ENCODE measurements at places on chromosomes 5 and 9. TPM values are rescaled to one million over a fixed set of nuclear protein-coding genes. Genes with fewer than 3 reads are reported as not detected.

DNA sequence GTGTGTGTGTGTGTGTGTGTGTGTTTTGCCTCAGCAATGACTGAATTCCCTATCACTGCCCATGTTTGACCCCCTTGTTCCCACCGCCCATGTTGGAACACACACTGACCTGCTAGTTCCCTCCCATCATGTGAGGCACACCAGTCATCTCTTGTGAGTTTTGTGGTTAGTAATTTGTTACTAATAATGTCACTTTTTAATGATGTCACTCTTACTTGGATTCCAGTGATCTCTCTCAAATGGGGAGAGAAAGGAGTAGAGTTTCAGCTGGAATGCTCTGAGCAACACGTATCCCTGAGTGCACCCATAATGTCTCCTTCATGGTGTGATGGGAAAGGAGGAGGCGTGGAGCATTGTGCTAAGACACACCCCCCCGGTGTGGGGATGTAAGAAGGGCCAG is 172.6 kb downstream of the SH3GL2 start:
- DNase-seq = no peak

DNA sequence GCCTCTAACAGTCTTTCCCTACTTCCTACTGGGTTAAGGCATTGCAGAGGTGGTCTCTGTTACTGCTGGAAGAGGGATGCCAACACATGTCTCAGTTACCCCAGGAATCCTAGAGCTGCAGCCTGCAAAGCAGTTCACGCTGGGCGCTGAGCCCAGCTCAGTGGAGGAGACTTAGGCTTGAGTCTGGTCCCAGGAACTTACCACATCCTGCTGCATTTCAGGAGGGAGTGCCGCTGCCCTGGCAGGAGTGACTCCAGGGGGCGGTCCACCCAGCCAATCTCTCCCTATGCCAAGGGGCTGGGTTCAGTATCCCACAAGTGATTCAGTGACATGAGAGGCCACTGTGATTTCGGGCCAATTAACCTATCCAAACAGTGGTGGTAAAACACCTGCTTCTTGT is 7.6 kb downstream of the TTC16 start:
- DNase-seq = no peak

DNA sequence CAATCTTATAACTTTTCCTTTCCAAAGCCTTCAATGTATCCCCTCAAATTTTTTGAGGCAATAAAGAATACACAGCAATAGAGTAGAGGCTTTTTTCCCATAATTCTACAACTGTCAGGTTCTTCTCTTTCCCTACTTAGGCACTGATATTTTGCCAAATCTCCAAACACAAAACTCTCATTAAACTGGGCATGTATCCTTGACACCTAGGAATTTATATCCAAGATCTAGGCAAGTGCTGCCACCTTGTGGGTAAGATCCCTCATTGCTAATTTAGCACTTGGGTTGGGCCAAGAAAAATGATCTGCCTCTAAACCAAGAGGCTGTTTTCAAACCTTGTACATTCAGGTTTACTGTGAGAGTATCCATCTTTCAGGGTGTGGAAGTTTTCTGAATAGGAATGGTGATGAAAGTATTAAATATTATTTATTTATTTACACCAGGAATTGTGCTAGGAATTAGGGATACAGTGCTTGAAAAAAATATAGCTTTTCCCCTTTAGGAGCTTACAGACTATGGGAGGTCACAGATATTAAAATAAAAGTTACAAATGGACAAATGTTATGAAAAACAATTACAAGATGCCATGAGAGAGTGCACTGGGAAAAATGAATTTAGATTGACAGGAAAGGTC is 17.6 kb downstream of the TSTD2 start:
- DNase-seq = peak; percentile 64

GRCh38 chr5:175772747-175773533 is 98.4 kb upstream of the CPLX2 start:
- DNase-seq = peak; percentile 45

Gene GSN
- total RNA-seq = 47.0 TPM

Gene TOR4A
- total RNA-seq = 7.3 TPM

Gene CTXN3
- not detected for total RNA-seq

Measured in WTC11 (cell line).